ENCODE measurements at places on chromosomes 3 and 15.

DNA sequence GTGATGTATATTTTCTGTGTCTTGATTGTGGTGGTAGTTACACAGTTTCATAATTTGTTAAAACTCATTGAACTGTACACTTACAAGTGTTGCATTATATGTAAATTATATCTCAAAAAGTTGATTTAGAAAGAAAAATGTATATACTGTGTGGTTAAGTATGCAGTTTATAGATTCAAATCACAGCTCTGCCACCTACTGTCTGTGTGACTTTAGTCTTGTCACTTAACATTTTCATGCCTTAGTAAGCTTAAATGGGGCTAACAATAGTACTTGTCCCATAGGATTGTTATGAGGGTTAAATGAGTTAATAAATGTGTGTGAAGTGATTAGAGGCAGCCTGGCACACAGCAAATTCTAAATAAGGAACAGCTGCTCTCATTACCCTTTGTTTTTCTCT lies 120.9 kb upstream of the P2RY1 start:
- DNase-seq, result no peak

- DNase-seq, result peak; percentile 71
These were observed 10.0 kb downstream of the MRPS25 start for GRCh38 chr3:15055019-15055557.

GRCh38 chr3:108001457-108001856 lies 89.4 kb downstream of the CD47 start:
- DNase-seq, result no peak

- no peak for DNase-seq
These were observed 13.1 kb upstream of the CORO2B start for GRCh38 chr15:68565726-68566125.

- no peak for DNase-seq
These were observed 808.8 kb upstream of the LMCD1 start for GRCh38 chr3:7692866-7693265.

GRCh38 chr15:90058308-90058707 lies 44.0 kb downstream of the IDH2 start:
- no peak for DNase-seq

DNA sequence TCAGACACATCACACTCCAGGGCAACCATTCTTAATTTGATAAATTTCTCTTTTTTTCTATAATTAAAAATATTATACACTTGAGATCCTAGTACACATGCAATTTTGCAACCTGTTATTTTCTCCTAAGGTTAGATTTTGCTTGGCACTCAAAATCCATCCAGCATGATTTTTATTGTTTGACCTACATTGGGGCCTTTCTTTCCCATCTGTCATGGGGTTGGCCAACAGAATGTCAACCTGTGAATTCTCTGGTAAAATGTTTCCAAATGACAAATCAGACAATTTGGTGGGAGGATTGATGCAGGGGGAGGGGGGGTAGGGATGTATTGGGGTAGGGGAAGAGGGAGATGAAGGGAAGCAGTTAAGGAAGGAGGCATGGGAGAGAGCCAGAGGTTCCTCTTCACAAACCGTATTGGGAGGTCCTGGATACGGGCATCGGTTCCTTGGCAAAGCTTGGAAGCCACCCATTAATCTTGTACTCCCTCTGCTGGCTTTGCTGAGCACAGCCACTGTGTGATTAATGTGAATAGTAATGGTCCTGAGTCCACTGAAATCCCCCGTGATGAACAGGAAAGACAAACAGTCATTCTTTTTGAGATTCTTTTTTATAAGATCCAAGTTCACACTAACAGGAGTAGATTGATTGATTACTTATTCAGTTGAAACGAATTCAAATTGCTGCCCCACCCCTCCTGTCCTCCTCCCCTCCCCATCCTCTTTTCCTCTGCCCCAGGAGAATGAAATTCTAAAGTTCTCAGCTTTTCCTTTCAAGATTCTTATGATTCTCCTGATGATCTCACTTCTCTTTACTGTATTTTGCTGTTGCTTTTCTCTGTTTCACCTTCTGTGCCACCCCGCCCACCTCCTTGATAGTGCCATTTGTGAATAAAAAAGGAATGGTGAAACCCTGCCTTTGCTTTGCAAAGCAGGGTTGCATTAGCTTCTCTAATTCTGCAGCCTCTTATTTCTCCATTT lies 82.2 kb upstream of the SLC25A26 start:
- peak; percentile 22 for DNase-seq

- no peak for DNase-seq
These were observed 57.6 kb downstream of the FOXB1 start for GRCh38 chr15:60061758-60062157.

- no peak for DNase-seq
These were observed 65.7 kb downstream of the RARB start for GRCh38 chr3:25493786-25494185.

GRCh38 chr15:51161491-51162220 lies 67.0 kb upstream of the TNFAIP8L3 start:
- no peak for DNase-seq

GRCh38 chr3:64074895-64075679 lies 51.8 kb upstream of the PSMD6 start:
- DNase-seq, result no peak

GRCh38 chr3:137300703-137301102 lies 342.9 kb downstream of the IL20RB start:
- peak; percentile 13 for DNase-seq

DNA sequence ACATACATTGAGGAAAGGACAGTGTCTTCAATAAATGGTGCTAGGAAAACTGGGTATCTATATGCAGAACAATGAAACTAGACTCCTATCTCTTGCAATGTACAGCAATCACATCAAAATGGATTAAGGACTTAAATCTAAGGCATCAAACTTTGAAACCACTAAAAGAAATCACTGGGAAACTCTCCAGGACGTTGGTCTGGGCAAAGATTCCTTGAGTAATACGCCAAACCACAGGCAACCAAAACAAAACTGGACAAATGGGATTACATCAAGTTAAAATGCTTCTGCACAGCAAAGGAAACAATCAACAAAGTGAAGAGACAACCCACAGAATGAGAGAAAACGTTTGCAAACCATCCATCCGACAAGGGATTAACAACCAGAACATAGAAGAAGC lies 14.5 kb downstream of the LAMP3 start:
- DNase-seq, result no peak

GRCh38 chr3:173770011-173770410 lies 372.5 kb downstream of the NLGN1 start:
- DNase-seq, result no peak

GRCh38 chr3:134211797-134212196 lies 38.9 kb downstream of the RYK start:
- peak; percentile 27 for DNase-seq

DNA sequence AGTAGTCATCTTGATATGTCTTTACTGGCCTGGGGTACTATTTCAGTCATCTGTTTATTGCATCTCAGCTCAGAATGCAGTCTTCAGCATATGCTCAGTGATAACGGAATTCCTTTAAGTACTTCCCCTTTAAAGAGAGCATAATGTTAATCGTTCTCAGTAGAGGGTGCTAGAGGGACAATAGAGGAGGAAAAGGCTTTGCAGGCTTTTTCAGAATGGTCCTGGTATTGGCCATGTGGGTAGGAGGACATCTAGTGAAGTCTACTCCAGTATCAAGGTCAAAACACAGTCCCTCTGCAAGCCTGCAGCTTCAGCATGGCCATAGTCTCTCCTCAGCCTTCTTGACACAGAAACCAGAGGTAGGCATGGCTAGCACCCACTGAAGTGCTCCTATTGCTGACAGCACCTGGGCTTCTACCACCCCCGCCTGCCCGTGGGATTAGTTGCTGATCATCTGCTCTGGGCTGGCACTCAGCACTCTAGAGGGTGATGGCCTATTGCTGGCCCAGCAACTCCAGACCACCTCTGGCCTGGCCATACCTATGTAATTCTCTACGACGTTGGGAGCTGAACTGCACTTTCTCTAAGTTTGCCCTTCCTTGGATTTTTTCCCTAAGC lies 65.4 kb downstream of the KCNH8 start:
- peak; percentile 4 for DNase-seq

GRCh38 chr15:34336991-34337556 lies 507 bp downstream of the SLC12A6 start:
- DNase-seq, result peak; percentile 31

GRCh38 chr15:90201944-90202375 lies 830 bp downstream of the SEMA4B start:
- DNase-seq, result no peak

DNA sequence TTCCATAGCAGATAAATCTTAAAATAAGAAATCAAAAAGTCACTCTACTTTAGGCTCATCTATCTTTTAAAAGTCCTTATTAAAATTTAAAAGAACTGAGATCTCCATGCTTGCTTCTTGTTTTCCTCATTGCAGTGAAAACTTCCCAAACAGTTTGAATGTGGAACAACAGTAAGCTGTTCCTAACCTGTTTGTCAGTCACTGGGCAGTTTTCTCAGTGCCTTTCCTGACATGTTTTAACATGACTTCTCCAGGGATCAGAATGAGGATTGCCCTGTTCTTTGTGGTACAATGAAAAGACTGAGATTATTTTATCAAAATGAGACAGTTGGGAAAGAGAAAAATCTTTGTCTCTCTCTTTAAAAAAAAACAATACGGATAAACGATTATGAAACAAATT lies 774 bp downstream of the GPR87 start:
- no peak for DNase-seq

GRCh38 chr3:72309661-72310418 lies 524.9 kb upstream of the PROK2 start:
- DNase-seq, result no peak

- DNase-seq, result no peak
These were observed 12.5 kb upstream of the B3GALNT1 start for GRCh38 chr3:161117646-161118045.

DNA sequence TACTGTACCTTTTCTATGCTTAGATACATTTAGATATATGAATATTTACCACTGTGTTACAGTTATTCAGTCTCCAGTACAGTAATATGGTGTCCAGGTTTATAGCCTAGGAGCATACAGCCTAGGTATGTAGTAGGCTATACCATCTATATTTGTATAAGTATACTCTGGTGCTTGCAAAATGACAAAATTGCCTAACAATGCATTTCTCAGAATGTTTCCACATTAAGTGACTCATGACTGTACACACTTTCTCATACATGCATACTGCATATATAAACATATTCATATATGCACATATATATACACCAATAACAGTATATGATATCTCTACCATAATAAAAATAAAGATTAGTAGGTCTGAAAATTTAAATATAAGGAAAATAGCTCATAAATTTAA lies 169.3 kb downstream of the DPH6 start:
- no peak for DNase-seq

DNA sequence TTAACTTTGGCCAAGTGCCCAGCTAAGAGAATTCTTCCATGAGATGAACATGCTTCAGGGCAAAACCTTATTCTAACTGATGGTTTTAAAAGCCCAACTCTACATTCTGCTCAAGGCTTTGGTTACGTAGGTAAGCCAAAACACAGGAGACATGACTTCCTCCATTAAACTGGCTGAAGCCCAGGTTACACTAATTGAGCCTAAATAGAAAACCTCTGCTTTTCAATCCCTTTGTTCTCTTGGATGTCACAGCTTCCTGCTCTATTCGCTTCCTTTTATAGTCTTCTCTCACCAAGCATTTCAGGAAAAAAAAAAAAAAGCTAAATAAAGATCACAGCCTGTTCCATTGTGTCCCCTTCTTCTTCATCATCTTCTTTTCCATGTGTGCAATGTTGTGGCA lies 420.4 kb downstream of the TIGIT start:
- DNase-seq, result no peak

- DNase-seq, result no peak
These were observed 165.2 kb downstream of the RORA start for GRCh38 chr15:61063875-61064320.

DNA sequence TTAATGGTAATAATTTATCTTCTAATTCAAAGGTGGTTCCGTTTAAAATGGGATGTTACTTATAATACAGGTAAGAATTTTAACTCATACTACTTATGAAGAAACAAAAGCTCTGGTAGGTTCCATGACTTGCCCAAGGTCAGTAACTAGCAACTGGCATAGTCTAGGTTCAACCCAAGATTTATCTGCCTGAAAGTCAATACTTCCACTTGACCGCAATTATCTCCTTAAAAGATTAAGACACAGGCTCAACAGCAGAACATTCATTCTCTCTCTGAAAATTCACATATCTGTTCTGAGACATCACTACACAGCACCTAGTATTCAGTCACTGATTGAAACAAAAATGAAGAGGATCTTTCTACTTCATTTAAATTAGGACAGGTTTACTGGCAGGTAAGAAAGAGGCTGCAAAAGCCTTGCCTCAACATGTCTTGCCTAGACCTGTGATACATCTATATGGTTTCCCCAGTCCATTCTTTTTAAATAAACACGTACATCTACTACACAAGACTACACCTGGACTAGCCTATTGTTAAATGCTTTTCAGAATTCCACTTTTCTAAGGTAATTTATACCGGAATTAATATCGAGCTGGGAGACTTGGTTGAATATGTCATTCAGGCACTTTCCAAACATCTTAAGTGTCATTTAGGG lies 1.2 kb downstream of the CSNK1G1 start:
- no peak for DNase-seq

GRCh38 chr3:100754563-100755334 lies 45.5 kb downstream of the TFG start:
- no peak for DNase-seq

Data from activated CD4-positive, alpha-beta T cell treated with anti-CD3 and anti-CD28 coated beads, Interleukin-10, Interleukin-2, amounts not matched to agents 100 ng/mL and 50 ng/mL, durations not matched to agents 16 hours and 8 hours (primary cell).